HuH-7 (cell line): ENCODE measurements at places on chromosomes 12 and 14.
A peak's percentile ranks its signal among the peaks of the same experiment; 100 is the strongest.

GRCh38 chr12:80189241-80189640 is 89.9 kb downstream of the OTOGL start:
- no peak for DNase-seq

GRCh38 chr12:80814453-80814852 is 97.7 kb downstream of the MYF5 start:
- DNase-seq = no peak

GRCh38 chr12:51200806-51201205 is 17.1 kb downstream of the POU6F1 start:
- no peak for DNase-seq

DNA sequence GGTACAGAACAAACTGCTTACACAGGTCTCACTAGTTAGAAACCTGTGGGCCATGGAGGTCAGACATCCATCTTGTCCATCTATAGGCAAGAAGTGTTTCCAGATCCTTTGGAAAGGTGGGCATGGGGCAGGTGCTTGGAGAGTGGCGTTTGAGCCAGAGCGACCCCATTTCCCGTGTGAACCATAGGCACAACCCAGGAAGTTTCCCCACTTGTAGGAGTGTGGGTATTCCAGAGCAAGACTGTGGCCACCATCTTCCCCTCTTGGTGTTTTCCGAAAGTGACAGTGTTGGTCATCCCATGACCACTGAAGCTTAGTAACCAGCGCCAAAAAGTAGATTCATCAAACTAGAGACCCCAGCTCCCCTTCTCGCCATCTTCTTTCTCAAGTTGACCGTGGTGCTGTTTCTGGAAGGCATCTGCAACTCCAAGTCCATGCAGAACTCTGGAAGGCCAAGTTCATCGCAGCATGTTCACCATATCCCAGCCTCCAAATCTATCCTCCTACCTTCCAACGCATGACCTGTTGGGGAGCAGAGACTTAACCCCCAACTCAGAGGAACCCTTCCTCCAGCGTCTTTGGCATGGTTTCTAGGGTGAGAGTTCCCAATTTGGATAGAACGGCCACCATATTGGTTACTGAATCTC is 19.7 kb downstream of the PHETA1 start:
- no peak for DNase-seq

DNA sequence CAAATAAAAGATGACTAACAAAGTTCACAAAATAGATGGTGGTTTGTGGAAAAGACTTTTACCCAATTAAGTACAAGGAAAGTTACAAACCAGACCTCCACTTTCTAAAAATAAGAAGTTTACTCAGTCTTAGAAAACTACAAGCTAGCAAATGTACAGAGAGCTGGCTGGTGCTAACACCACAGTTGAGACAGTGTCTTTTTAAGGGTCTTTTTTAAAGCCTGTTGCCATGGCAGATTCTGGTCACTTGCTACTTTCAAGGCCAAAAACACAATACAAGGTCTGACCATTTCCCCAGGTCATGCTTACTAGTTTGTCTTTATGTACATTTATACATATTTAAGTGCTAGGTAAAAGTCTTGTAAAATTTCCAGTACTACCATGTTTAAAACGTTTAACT is 2.4 kb downstream of the BTG1 start:
- DNase-seq = no peak

GRCh38 chr14:100422556-100423316 is 99.6 kb downstream of the SLC25A47 start:
- no peak for DNase-seq

DNA sequence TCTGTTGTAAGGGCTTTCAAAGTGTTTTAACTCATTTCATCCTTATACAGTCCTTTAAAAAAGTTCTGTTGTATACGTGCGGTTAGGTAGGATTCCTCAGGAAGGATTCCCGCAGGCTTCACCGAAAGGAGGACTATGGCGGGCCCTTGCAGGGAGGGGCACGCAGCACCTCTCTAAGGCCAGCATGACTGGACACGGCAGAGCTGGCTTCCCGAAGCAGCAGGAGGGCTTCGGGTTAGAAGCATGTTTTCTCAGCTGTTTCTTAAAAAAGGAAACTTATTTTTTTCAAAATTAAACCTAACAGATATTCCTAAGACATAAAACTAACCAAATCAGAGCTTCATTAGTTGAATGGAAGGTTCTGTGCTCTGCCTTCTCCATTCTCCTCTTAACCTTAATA is 21.3 kb downstream of the IQSEC3 start:
- no peak for DNase-seq

GRCh38 chr12:17197971-17198370 is 592.0 kb upstream of the LMO3 start:
- no peak for DNase-seq

- DNase-seq = peak; percentile 72
These were observed 1.0 kb downstream of the ITFG2 start for GRCh38 chr12:2813214-2814185.

GRCh38 chr12:33438851-33439586 is 600 bp downstream of the SYT10 start:
- DNase-seq = no peak

- DNase-seq = no peak
These were observed 39.7 kb upstream of the KICS2 start for GRCh38 chr12:64261813-64262212.

DNA sequence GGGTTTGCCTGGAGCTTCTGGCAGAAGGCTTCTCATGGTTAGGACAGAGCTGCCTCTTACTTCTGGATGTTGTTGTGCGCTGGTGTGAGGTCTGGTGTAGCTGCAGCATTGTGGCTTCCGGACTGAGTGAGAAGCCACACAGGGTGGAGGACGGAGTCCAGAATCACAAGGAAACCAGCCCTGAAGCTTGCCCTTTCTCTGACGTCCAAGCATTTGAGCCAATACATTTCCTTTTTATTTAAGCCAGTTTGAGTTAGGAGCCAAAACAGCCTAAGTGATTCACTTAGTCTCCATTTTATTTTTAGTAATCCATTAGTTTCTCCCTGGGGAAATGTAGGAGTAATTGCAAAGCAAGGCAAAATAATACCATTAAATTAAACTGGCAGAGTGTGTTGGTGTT is 402.4 kb upstream of the RGS6 start:
- DNase-seq = no peak

DNA sequence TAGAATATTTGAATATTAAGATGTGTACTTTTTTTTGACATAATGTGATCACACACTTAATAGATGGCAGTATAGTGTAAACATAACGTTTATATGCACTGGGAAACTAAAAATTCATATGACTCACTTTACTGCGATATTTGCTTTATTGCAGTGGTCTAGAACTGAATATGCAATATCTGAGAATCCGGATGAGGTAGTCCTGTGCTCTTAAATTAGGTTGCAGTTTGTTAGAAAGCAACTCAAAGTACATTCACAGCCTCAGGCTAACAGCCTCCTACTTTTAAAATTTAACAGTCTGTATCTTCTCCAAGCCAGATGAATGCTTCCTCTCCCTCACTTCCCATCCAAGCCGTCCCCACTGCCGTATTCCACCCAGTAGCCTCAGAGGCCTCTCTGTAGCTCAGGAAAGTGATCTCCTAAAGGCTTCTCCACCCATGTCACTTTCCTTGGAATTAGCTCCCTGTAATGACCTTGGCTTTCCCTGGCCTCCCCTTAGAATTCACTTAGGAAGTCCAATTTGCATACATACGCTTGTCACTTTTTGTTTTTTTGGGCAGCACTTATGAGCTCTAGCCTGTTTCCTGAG is 43.7 kb downstream of the TESPA1 start:
- no peak for DNase-seq

DNA sequence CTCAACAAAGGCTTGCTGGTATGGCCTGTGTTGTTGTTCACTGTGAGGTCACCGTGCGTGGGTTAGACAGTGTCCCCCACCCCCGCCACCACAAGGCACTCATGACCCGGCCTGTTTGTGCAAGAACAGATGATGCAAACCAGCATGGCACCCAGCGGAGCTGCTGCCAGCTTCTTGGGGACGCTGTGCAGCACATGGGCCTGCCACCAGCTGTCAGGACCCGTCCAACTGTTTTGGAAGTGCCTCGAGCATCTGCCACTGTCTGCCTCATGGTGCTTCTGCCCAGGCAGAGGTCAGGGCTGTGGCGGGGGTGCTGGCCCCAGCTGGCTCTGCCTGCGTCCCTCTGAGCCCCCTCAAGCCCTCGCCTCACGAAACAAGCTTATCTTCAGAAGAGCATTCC is 1.5 kb downstream of the ASB2 start:
- no peak for DNase-seq

GRCh38 chr12:33795536-33795935 is 226.8 kb upstream of the ALG10 start:
- no peak for DNase-seq

DNA sequence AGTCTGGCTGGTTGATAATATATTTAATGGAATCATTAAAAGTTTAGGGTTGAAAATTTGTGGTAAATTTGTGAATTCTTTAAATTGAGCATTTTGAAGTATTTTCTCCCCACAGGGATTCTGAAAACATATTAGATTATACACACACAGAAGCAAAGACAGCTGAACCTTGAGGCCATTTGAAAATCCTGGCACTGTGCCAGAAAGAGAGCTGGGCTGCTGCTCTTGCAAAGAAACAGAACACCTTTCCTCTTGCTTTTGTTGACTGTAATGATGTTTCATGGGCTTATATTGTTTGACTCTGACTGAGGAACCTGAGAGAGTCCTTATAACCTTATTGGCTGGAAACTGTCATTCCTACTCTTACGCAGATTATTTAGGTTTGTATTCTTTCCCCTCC is 4.8 kb downstream of the RNF34 start:
- DNase-seq = peak; percentile 13

- no peak for DNase-seq
These were observed 19.1 kb downstream of the PGAM5 start for GRCh38 chr12:132729541-132730320.

DNA sequence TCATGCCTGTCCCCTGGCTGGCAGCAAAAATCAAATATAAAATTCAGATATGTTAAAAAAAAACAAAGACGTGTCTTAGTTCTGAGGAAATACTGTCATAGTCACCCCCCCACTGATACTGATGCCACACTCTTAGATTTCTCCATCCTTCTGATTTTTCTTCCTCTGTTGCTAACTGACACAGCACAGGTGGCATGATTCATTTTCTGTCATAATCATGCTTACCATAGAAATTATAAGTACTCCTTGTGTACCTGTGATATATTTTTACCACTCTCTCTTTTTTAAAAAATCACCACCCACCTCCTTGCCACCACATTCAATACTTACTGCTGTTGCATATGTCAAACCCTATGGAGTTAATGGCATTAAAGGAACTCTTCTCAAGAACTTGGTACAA is 209.2 kb downstream of the PPM1H start:
- DNase-seq = no peak

GRCh38 chr12:103273645-103274044 is 222.1 kb downstream of the C12orf42 start:
- no peak for DNase-seq

DNA sequence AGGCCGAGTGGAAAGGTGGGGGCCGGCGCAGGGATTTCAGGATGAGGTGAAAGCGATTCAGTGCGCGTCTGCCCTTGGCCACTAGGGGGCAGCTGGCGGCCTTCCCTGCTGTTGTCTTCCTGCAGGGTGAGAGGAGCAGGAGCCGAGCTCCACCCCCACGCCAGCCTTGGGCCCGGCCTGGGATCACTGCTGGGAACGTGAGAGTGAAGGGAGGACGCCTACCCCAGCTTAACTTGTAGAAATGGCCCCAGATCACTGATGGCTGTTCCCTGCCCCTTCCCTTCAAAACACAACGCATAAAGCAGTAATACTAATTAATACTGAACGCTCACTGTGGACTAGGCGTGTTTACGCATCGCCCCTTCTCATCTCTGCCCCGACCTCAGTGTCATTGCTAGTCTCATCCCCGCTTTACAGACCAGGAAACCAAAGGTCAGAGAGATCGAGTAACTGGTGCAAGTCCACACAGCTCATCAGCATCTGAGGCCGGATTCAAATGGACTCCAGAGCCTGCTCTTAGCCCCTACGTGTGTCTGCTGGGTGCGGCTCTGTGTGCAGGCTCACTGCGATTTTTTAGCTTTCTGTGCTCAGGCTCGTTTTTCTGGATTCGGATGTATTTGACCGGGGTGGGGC is 24.3 kb downstream of the MVK start:
- DNase-seq = peak; percentile 99
